ENCODE measurements at places on chromosomes 6 and 20.

GRCh38 chr6:99521633-99522151, 6.5 kb upstream of the USP45 start:
- DNase-seq: peak; percentile 34

- peak; percentile 30 for DNase-seq
Measured at GRCh38 chr6:126176282-126176681, 163.6 kb upstream of the CENPW start.

- DNase-seq: no peak
Measured at GRCh38 chr6:42628604-42629003, 64.8 kb downstream of the UBR2 start.

GRCh38 chr6:124679387-124679786, 282.9 kb upstream of the RNF217 start:
- no peak for DNase-seq

DNA sequence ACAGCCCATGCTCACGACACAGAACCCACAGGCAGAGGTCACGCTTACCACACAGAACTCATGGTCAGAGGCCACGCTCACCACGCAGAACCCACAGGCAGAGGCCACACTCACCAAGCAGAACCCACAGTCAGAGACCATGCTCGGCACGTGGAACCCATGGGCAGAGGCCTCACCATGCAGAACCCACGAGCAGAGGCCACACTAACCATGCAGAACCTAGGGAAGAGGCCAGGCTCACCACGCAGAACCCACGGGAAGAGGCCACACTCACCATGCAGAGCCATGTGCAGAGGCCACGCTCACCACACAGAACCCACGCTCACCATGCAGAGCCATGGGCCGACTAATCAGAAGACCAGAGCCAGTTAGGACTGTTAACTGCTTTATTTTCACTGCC, 203.2 kb upstream of the THBS2 start:
- no peak for DNase-seq

- no peak for DNase-seq
Measured at GRCh38 chr6:117327149-117328004, 62.0 kb downstream of the VGLL2 start.

DNA sequence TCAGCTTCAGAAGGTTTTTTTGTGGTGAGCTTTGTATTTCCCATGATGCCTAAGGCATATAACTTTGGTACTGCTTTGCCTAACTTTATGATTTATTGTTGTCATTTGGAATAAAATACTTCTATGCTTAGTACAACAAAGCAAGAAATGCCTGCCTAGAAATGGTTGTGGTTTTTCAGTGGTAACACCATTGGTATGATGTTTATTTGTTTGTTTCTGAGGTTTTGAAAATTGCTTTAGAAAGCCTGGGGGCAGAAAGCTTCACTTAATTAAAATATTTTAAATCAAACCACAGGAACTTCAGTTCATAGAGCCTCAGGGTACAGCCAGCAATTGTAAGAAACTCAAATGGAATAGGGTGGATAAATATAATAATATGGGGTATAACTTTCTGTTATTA, 351.2 kb upstream of the MAP3K7 start:
- DNase-seq: no peak

DNA sequence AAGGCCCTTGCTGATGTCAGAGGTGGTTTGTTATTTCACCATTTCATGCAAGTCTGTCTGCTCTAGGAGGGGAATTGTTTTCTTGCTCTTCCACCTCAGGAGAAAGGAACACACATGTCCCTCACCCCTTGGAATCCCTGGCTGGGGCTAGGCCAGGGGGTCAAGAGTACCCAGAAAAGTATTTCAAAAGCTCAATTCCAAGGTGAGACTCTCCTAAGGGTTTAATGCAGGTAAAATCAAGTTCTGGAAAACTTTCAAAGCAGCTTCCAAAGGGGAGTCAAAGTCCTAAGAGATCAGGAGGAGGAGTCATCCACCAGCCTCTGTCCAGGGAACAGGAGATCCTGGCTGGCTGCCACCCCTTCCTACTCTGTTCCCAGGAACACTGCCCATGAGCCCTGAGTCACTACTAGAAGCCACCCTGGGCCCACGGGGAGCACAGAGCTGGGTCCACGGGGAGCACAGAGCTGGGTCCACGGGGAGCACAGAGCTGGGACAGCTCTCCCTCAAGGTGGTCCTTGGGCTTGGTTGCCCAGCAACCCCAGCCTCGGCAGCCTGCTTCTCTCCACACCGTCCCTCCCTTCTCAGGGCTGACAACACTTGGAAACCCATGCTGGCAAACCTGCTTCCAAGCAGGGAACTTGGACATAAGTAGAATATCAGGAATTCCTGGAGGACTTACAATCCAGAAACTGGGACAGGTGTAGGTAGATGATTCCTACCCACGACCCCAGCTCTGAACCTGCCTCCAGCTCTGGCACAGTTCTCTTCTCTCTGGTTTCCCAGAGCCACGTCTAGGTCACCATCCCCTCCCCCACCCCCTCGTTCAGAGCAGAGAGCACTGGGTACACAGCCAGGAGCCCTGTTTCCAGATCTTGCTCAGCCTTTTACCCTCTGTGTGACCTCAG, 35.3 kb upstream of the CDKN1A start:
- no peak for DNase-seq

DNA sequence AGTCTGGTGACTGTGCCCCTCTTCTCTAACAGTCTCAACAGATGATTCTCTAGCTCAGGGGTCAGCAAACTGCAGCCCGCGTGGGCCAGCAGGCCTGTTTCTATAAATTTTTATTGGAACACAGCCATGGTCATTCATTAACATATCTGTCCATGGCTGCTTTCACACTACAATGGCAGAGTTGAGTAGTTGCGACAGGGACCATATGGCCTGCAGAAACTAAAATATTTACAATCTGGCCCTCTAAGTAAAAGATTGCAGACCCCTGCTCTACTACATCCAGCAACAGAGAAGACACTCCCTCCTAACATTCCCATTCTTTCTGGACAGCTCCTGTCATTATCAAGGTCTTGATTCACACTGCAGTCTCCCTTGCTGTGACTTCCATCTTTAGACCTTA, 45.2 kb downstream of the PLAGL2 start:
- no peak for DNase-seq

DNA sequence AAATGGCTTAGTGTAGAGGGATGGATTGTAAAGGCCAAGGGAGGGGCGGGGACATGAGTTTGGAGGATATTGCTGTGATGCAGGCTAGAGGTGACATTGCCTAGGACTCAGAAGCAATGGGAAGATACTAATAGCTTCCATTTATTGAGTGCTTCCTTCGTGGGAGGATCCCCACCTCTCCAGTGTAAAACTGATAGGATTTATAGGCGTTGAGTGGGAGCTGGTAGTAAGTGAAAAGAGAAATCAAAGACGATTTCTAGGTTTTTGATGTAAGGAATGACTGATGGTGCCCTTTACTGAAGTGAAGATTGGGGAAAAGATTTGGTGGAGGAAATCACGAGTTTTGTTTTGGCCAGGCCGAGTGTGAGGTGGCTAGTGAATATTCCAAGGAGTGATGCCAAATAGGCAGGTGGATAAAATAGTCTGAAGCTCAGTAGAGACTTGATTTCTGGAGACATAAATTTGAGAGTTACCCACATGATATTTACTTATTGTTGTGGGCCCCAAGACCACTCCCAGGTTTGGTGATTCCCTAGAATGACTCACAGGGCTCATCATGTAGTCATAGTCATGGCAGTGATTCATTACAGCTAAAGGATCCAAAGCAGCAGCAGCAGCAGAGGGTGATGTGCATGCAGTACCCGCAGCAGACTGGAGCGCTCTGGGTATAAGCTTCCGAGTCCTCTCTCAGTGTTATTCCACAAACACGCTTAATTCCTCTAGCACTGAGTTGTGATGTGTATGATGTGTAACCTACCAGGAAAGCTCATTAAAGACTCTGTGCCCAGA, 10.2 kb downstream of the RPRD1B start:
- peak; percentile 30 for DNase-seq

GRCh38 chr6:155143578-155144106, 120.2 kb upstream of the CLDN20 start:
- DNase-seq: no peak

GRCh38 chr20:44460795-44461141, 14.9 kb upstream of the TTPAL start:
- DNase-seq: peak; percentile 45

DNA sequence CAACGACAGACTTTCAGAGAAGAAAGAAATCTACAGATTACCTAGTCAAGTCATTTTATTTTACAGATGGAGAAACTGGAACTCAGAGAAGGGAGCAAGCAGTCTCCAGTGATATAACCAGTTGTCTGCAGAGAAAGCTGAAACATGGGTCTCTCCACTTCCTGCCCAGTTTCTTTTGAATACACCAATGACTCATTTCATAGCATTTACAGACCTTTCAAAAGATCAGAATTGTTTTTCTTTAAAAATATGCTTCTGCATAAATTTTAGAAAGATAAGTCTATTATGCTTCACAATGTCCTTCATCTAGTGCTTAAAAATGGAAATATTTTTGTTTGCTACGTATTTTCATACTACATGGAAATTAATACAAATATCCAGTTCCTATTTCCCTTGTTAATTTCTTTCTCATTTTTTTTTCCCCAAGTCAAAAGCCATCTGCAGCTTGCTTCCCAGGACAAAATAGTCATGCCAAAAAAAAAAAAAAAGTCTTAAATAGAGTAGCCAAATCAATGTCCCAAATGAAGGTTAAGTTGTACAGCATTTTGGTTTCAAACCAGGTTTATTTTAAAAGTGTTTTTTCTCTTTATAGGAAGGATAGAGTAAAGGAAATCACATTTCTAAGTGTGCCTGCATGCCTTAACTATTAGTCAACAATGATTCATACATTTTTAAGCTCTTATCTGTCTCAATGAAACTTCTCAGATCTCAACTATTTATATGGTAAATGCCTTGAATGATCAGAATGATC, 36.9 kb downstream of the ARHGAP18 start:
- peak; percentile 78 for DNase-seq

DNA sequence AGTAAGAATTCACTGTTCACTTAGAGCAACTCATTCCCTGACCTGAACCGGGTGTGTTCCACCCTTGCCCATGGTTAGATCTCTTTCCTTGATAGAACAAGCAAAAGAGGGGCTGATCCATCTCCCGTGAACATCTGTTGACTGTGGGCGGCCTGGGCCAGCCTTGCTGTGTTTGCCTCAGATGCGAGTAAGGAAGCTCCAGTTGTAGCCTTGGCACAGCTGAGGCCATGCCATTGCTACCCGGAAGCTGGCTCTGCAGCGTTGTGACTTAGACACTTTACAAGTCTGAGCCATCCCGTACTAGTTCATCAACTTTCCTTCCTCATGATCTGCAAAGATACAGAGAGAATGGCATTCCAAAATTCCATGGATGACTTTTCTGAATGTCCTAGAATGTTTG, 139.0 kb downstream of the MAP3K4 start:
- DNase-seq: no peak

DNA sequence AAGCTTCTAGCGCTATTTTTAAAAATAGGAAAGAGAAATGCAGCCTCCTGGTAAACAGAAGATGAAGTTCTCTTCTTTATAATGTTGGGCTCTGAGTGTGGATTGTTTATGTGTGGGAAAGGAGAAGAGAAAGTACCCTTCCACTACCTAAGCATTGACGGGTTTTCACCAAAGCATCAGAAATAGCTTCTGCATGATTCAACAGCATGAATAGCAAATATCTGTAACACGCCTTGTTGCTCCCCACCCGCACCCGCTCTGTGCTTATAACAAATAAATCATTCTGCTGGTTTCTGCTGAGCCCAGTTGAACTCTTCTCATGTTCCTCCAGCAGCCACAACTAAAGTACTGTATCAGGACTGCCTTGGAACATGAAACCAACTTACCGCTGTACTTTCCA, 20.7 kb downstream of the TXLNB start:
- no peak for DNase-seq

DNA sequence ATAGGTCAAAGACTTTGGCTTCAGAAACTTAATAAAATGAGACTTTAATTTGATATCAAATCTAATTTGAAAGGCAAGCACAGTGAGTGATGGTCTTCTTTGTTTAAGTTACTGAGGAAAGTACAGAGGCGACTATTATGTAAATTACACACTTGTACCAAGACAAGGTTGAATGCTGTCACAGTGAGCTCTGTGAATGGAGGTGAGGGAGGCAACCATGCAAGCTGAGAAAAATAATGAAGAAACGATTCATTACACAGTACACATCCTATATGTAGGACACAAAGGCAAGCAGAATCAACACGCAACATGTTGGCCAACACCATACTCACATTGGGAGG, 46.8 kb upstream of the CCDC28A start:
- DNase-seq: no peak

DNA sequence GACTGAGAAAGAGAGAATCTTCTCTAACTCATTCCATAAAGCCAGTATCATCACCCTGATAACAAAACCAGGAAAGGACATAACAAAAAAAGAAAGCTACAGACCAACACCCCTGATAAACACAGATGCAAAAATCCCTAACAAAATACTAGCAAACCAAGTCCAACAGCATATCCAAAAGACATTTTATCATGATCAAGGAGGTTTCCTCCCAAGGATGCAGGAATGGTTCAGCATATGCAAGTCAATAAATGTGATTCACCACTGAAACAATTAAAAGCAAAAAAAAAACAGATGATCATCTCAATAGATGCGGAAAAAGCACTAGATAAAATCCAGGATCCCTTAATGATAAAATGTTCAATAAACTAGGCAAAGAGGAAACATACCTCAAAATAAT, 24.5 kb upstream of the ALDH8A1 start:
- no peak for DNase-seq

DNA sequence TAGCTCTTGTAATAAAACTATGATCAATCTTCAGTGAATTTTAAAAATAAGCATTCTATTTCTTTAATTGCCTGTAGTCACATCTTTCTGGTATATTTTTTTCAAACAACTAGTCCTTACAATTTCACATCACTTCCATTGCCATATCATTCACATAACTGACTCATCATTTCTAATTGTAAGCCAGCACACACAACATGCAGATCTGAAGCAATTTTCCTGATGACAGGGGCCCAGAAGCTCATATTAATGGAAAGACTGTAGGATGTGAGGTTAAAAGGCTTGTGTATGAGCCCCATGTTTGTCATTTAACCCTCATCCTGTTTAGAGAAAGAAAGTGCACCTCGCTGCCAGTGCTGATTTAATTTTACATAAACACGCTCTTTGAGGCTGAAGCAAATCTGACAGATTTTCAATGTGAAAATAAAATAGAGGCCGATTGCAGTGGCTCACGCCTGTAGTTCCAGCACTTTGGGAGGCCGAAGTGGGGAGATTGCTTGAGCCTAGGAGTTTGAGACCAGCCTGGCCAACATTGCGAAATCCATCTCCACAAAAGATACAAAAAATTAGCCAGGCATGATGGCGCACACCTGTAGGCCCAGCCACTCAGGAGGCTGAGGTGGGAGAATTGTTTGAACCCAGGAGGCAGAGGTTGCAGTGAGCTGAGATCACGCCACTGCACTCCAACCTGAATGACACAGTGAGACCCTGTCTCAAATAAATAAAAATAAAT, 40.1 kb upstream of the LTV1 start:
- no peak for DNase-seq

- DNase-seq: peak; percentile 26
Measured at GRCh38 chr6:67683960-67684359, 951.1 kb upstream of the ADGRB3 start.

DNA sequence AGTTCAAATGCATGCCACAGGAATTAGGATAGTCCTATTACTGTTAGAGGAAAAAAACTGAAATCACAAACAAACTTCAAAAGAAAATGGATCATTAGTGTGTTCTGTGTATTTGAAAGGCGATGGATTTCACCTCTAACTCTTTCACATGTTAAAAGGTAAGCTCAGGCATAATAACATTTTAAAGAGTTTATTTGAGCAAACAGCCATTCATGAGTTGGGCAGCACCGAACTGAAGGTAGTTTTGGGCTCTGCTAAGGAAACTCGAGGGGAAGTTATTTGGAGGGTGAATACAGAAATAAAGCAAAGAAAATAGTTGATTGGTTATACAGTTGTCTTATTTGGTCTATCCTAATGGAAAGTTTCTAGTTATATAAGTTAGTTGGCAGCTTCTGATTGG, 546.5 kb upstream of the POU3F2 start:
- DNase-seq: no peak
